Natural killer cell treated with Interleukin-12 subunit alpha and Interleukin-12 subunit beta and Interleukin-15 and Interleukin-18, amount 100 ng/mL, for 72 hours (primary cell): ENCODE measurements at places on chromosomes 11 and 22.
A peak's percentile ranks its signal among the peaks of the same experiment; 100 is the strongest.

GRCh38 chr22:36863979-36864378 lies 3.2 kb downstream of the NCF4 start:
- DNase-seq = no peak

DNA sequence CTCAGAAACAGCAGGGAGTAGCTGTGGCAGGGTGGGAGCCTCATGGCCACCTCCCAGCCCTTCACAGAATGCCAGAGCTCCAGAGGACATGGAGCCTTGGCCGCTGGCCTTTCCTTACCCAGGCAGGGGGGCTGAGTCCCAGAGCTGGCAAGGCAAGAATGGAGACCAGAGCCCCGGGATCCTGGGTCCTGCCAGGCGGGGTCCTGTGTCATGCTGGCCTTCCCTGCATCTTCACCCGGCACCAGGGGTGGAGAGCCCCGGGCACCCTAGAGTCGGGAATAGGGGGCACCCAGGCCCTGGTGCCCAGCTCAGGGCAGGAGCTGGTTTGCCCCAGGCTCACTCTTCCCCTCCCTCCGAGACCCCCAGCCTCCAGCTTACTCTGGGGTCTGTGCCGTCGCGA lies 519.9 kb downstream of the TBC1D22A start:
- DNase-seq = no peak

- no peak for DNase-seq
Measured at GRCh38 chr11:107478922-107479321, 21.3 kb upstream of the CWF19L2 start.

DNA sequence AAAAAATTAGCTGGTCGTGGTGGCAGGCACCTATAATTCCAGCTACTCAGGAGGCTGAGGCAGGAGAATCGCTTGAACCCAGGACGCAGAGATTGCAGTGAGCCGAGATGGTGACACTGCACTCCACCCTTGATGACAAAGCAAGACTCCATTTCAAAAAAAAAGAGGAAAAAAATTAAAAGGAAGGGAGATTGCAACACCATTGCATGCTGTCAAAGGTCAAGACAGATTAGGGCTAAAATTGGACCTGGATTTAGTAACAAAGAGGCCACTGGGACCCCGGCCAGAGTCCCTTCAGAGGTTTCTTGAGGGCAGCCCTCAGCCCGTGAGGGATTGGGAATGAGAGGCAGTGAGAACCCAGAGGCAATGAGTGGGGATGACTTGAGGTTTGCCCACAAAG lies 8.2 kb upstream of the MAFF start:
- DNase-seq = no peak

DNA sequence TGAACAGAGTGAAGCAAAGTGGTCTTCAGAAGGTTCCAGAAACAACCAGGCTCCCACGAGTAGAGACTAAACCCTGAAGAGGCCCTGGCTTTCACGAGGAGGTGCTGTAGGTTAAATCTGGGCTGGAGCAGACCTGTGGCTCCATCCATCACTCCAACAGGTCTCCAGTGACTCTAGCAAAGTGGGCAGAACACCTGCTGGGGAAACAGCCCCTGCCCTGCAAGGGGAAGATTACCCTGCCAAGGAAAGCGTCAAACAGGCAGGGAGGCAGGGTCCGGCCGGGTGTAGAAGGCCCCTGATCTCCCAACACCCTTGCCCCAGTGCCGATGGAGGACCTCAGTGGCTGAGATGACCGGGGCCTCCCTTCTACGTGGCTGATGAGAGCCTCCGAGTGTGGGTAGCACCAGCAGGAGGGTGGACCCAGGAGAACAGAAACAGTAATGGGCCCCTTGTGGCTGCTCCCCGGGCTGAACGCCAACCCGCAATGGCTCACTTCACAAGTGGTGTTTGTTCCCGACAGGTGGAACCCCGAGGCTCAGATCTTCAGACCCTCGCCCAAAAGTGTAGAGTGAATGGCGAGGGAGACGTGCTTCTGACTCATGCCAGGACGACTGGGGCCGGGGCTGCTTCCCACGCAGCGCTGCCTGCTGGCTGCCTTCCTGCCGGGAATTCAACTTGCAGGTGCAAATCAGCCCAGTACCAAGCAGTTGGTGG lies 112.0 kb downstream of the SHANK2 start:
- DNase-seq = no peak

- no peak for DNase-seq
Measured at GRCh38 chr11:68317147-68317785, 4.9 kb downstream of the LRP5 start.

DNA sequence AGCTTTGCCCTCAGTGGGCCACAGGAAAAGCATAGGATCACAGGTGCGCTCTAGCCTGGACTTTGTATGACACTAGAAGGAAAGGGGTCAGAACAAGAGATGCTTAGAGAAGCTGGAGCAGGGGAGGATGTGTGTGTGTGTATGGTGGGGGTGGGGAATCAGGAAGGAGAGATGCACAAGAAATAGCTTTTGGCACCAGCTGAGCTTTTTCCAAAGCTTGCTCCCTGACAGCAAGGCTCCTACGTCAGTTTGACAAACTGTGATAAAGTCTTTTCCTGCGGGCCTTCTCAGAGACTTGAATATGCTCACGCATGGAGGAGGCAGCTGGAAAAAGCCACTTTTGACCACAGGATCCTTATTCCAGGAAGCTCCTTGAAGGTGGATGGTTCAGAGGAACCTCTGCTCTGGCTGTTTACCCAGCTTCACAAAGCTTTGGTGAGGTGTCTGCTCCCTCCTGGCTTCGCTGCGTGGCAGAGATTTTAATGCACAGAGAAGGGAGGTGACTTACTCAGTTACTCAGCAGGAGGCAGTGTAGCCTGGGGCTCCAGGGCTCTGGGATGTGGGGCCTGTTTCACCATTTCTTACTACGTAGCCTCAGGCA lies 3.9 kb downstream of the CDC42EP1 start:
- DNase-seq = no peak

- DNase-seq = no peak
Measured at GRCh38 chr11:24134879-24135589, 361.8 kb upstream of the LUZP2 start.

DNA sequence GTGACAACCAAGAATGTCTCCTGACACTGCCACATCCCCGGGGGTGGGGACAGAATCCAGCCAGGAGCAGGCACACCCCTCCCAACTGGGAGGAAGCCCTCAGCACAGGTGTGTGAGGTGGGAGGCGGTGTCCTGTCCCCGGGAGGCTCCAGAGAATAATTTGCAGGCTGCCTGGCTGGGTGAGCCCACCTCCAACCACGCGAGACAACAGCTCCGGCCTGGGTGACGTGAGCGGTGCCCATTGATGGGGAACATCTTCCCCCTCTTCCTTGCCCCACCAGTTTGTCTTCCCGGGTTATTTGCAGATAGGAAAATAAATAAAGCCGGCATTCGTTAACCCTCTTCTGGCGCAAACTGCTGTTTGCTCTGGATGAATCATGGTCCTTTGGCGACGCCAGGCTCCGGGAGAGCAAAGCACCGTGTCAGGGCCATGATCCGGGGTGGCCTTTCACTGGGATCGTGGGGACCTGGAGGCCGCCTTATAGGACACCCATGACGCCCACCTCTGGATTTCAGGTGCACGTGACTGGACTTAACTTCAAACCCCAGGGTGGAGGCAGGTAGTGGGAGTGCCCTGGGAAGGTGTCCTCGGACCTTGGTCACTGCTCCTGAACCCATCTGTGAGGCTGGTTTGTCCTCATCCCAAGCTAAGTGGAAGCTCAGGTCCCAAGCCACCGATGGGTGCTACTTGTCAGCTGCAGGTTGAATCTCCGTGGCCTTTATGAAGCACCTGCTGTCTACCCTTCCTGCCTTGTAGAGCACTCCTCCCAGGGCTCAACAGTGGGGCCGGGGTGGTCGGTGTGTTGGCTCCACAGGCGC lies 13.9 kb downstream of the CCND1 start:
- DNase-seq = peak; percentile 49

DNA sequence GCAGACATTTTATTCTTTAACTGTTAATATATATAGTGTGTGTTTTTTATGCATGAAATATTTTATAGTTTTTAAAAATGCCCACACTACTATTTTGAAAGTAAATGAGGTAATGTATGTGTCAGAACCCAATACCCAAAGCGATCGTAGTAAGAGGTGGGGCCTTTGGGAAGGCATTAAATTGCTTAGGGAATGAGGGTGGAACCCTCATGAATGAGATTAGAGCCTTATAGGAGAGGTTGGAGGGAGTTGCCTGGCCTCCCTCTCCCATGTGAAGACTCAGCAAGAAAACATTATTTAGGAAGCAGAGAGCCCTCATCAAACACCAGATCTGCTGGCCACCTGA lies 11.1 kb downstream of the KLHL35 start:
- DNase-seq = no peak

- DNase-seq = no peak
Measured at GRCh38 chr22:48513929-48514328, 1313.7 kb downstream of the BRD1 start.

- no peak for DNase-seq
Measured at GRCh38 chr11:99197477-99197876, 176.7 kb downstream of the CNTN5 start.

DNA sequence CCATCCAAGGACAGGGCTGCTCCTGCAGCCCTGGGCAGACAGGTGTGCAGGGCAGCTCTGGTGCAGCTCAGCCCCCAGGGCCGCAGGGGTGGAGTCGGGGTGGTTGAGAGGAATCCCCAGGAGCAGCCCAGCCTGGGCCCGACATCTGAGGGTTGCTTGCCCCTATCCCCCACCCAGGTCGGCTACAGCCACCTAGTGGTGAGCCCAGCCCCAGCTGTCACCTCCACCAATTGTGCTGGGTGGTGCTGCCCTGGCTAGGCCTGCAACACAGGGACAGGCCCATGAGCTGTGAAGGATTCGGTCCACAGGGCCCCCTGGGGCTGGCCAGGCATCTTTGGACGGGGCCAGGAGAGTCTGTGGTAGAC lies 29.6 kb downstream of the RTN4R start:
- DNase-seq = peak; percentile 70

GRCh38 chr11:134584001-134584561 lies 172.0 kb upstream of the B3GAT1 start:
- DNase-seq = no peak

GRCh38 chr11:72668629-72669347 lies 5.4 kb downstream of the PDE2A start:
- DNase-seq = no peak

DNA sequence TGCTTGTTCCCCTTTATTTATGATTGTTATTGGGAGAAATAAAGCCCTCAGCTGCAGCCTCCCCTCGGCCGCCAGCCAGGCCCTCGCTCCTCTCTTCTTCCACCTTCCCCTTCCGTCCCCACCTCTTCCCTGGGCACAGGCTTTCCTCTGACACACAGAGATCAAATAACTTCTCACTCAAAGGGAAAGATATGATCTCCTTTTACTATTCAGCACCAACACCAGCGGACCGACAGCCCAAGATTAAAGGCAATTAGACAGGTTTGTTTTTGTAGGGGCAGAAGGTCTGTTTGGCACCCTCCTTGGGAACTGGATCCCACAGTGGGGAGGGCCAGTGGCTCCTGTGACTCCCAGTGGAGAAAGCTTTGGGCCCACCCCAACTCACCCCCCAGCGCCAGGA lies 23.0 kb downstream of the NECTIN1 start:
- DNase-seq = no peak

GRCh38 chr11:92768121-92768840 lies 201.2 kb upstream of the MTNR1B start:
- no peak for DNase-seq

DNA sequence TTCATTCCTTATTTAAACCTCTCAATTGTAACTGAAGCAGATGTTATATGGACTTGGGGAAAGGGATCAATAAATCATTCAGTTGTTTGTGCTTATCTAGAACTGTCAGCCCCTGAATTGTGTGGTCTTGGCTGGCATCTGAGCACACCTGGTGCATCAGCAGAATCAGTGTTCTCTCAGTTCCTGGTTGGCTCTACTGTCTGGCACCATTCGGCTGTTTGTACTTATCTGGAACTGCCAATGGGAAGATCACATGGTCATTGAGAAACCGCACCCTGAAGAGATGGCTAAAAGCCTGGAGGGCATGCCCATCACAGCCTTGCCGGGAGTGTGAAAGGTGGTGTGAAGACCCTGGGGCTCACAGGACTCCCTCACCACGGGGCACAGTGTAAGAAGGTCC lies 37.1 kb upstream of the EHF start:
- no peak for DNase-seq

GRCh38 chr11:7498193-7498592 lies 12.9 kb downstream of the OLFML1 start:
- no peak for DNase-seq

- no peak for DNase-seq
Measured at GRCh38 chr11:3609416-3610265, 32.2 kb downstream of the ART5 start.

DNA sequence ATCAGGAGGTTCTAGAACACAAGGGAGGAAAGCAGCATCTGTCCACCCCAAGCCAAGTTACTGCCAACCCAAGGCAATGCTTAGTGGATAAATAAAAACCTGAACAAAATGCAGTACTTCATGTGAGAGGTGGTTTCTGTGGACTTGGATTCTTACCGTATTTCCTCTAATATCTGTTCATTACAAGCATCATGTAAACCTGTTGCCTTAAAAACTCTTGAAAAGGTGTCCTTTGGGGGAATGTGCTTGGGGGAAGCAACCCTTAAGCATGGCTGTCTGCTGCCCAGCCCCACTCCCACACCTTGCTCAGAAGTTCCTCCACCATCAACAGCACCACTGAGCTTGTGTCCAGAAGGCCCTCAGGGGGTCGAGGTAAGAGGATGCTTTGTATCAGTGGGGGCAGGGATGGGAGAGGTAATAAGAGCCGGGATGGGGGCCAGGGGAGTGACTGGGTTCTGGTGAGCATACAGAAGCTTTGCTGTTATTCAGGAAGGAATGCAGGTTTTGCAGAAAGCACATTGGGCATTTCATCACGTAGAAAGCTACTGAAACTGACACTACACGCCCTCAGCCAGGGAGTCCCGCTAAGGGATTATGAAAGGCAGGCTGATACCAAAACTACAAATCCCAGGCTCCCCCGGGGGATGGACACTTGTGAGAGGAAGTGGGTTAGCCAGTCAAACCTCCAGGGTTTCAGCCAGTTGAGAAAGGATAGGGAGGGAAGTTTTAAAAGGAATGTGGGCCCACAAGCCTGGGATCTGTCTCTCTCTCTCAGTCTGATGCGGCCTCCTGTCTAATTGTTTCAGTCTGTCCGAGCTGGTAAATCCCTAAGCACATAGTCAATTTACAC lies 52.0 kb downstream of the KCNJ1 start:
- no peak for DNase-seq

GRCh38 chr22:46528121-46528610 lies 9.3 kb downstream of the CELSR1 start:
- DNase-seq = no peak
